Naive thymus-derived CD8-positive, alpha-beta T cell (primary cell): ENCODE measurements at places on chromosomes 12 and 14.

DNA sequence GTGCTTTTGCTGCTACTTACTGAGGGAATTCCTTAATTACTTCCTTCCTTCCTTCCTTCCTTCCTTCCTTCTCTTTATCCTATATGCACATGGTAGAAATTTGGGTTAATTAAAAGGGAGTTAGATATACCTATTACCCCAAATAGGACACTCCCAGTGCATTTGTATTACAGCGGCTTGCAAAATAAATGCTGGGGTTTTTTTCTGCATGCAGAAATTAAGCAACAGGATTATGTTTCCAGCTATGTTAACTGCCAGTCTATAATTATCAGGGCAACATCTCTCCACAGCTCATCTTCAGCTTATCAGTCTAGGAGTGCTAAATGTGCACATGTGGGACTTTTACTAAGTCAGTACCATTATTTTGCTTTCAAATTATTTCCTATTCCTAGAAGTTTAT lies 132.9 kb upstream of the SLC35F4 start:
- DNase-seq: no peak

DNA sequence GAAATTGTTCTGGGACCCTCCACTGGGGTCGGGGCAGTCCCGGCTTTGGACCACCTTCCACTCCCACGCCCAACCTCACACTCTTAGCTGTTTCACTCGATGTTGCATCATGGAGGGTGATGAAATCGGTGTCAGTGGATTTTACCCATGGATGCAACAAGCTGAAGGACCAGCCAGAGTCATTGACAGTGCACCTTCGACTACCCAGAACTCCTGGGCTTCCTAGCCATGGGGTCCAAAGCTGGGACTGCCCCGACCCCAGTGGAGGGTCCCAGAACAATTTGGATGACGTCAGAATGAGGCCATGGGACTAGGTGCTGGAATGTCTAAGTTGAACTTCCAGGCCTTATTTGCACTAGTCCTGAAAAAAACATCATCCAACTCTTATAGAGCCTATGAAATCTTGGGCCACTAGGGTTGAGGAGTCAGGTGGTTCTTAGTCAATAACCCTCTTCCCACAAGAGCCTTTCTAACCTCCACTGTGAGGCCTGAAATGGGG lies 882 bp upstream of the IL23A start:
- no peak for DNase-seq

DNA sequence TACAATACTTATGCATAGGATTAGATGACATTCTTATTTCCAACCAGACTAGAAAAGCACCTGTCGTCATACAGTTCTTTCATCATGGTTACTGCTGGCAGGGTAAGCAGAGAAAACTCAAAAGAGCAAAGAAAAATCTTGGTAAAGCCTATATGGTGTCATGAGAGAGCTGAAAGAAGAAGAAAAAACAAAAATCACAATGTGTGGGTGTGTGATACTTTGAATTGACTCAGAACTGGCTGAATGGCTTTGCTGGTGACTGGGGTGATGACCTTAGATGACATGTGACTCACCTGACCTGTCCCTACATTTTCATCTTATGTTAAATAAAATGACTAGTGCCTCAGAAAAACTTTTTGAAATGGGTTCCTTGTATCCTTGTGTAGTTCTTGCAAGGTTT lies 278.1 kb upstream of the LMO3 start:
- no peak for DNase-seq

DNA sequence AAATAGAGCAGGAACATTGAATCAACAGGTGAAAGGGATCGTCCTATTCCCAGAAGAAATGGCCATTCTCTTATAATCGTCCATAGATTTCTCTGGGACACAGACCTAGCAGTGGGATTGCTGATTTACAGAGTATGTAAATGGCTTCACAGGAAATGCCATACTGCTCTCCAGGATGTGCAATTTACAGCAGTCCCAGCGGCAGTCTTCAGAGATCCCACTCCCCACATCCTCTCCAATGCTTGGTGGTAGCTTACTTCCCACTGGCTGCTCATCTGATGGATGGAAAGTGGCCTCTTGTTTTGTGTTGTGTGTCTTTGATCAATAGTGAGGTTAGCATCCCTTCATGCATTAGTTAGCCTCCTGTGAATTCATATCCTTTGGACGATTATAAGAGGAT lies 58.1 kb upstream of the PRMT8 start:
- DNase-seq: no peak

- no peak for DNase-seq
Measured at GRCh38 chr12:43370263-43370662, 181.7 kb downstream of the ADAMTS20 start.

- DNase-seq: no peak
Measured at GRCh38 chr14:50736932-50737419, 68.9 kb upstream of the SAV1 start.

GRCh38 chr12:5308996-5309395 lies 122.9 kb upstream of the NTF3 start:
- no peak for DNase-seq

GRCh38 chr12:18054925-18055619 lies 34.9 kb downstream of the RERGL start:
- no peak for DNase-seq
